Glutamatergic neuron (in vitro differentiated cells): ENCODE measurements at places on chromosomes 11 and 22. TPM values are rescaled to one million over a fixed set of nuclear protein-coding genes. Genes with fewer than 3 reads are reported as not detected.

CEND1 gene
- 58.7 TPM for total RNA-seq

ART5 gene
- not detected for total RNA-seq

GRCh38 chr11:72105888-72106287 is at the start of gene TOMT:
TOMT (plus strand) TSS chr11:72105924; CDS start chr11:72105952, 28 bp downstream.
- peaks cover 22% of the 10 kb centered on the region for H3K4me1 ChIP-seq
- DNase-seq, result no peak
- peak within 1 kb of the TSS; percentile 41 for H3K4me3 ChIP-seq
- H3K27me3 ChIP-seq, result peaks cover 17% of the 10 kb centered on the region

GRCh38 chr22:48417225-48418070 is 1410.2 kb downstream of the BRD1 start:
- peaks cover 5% of the 10 kb centered on the region for H3K36me3 ChIP-seq
- no peak overlapping the region for H3K4me3 ChIP-seq
- H3K27me3 ChIP-seq, result peaks cover 2% of the 10 kb centered on the region
- H3K4me1 ChIP-seq, result no peaks in the 10 kb centered on the region

DNA sequence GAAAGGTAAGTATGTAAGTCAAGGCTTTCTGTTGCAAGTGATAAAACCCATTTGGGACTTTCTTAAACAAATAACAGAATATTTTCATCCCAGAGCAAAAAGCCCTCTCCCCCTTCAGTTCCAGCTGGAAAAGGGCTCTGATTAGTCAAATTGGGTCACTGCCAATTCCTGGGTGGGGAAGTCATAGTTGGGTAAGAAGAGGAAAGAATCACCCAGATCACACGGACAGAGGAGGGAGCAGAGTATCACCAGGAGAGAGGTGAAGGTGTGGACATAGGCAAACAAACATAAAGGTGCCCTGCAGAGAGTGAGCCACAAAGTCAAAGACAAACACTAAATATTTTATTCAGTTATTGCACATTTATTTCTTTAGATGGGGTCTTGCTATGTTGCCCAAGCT is 36.3 kb upstream of the SORL1 start:
- no peak overlapping the region for H3K4me3 ChIP-seq
- H3K4me1 ChIP-seq, result no peaks in the 10 kb centered on the region
- no peaks in the 10 kb centered on the region for H3K36me3 ChIP-seq

DNA sequence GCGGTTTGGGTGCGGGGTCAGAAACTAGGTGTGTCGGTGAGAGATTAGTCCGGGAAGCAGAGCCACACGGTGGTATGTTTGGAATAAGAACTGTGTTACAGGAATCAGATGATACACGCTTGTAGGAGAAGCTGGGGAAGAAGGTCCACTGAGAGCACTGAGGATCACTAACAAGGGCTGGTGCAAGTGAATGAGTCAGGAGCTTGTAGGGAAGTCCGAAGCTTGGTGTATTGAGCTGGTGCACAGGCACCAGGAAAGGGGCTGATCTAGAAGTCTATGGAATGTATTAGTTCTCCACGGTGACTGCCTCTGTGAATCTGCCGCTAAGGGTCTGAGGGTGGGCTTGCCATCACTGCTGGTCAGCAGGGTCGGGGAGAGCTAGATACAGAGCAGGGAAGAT is 18.8 kb upstream of the GRK3 start:
- no peak for DNase-seq
- peaks cover 2% of the 10 kb centered on the region for H3K27me3 ChIP-seq
- H3K36me3 ChIP-seq, result no peaks in the 10 kb centered on the region
- no peaks in the 10 kb centered on the region for H3K4me1 ChIP-seq
- no peak overlapping the region for H3K27ac ChIP-seq
- H3K4me3 ChIP-seq, result no peak overlapping the region
